ENCODE measurements at places on chromosomes 4 and X.

- no peak for DNase-seq
Observed at GRCh38 chr4:185119927-185120630, 23.0 kb upstream of the SLC25A4 start.

GRCh38 chrX:107559506-107559905, 68.8 kb upstream of the PRPS1 start:
- DNase-seq, result no peak

GRCh38 chrX:130245441-130245840, 23.3 kb downstream of the ZNF280C start:
- no peak for DNase-seq

GRCh38 chr4:3676196-3676595, 90.0 kb upstream of the ADRA2C start:
- DNase-seq, result no peak

GRCh38 chr4:67570537-67570936, 12.0 kb downstream of the STAP1 start:
- no peak for DNase-seq

DNA sequence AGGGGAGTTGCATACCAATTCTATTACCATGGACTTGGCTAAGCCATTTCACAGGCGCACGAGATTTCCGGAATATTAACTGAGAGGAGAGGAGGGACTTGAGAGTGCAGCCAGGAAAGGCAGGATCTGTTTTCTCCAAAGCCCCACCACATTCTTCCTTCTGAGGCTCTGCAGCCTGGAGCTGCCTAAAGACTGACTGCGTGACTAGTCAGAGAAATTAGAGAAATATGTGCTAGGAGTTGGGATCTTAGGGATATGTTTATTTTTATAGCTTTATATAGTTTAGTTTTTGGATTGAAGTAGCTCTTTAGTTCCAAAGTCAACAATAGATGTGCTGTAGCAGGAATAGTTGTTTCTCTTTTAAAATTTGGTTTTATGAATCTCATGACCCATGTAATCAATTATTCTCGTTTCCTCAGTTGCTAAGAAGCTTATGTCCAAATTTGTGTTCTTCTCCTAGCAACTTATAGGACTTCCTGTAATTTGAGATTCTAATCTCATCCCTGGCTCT, 300.1 kb upstream of the DDX53 start:
- DNase-seq, result no peak
